ENCODE measurements at places on chromosomes 6 and 20.

DNA sequence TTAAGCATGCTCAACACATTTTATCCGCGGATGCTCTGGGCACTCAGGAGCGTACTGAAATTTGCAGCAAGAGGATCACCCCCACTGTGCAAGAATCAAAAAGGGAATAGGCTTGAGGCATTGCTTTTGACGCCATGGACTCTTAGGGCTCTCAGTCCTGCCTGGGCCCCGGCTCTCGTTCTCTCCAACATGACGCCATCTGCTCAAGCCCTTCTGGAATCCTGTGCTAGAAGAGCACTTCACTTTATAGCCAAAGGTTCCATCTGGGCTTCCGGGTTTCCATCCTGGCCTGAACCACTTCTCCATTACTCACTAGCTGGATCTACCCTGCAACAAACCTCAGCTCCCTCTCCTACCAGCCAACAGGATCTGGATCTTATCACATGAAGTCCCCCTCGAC is 105.3 kb downstream of the FOXF2 start:
- DNase-seq: no peak

- DNase-seq: no peak
Observed at GRCh38 chr20:62479156-62479555, 3.4 kb upstream of the GATA5 start.

- no peak for DNase-seq
Observed at GRCh38 chr6:53246924-53247323, 98.3 kb upstream of the GCM1 start.

- no peak for DNase-seq
Observed at GRCh38 chr6:14786008-14786407, 459.9 kb upstream of the JARID2 start.

DNA sequence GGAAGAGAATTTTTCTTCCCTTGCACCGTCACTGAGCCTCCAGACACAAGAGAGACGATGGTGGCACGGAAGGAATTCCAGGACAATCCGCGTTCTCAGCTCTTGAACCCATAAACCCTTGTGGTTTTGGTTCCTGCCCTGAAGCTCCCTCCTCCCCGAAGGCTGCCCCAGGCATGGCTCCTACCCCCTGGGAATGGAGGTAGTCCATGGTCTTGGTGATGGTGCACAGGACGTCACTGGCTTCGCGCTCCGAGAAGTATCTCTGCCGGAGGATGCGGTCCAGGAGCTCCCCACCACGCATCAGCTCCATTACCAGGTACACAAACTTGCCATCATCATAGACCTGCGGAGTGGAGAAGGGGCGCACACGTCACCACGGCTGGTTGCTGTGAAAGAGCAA is 47.5 kb upstream of the MPC1 start:
- DNase-seq: no peak

- no peak for DNase-seq
Observed at GRCh38 chr6:168498161-168498843, 57.3 kb downstream of the SMOC2 start.

DNA sequence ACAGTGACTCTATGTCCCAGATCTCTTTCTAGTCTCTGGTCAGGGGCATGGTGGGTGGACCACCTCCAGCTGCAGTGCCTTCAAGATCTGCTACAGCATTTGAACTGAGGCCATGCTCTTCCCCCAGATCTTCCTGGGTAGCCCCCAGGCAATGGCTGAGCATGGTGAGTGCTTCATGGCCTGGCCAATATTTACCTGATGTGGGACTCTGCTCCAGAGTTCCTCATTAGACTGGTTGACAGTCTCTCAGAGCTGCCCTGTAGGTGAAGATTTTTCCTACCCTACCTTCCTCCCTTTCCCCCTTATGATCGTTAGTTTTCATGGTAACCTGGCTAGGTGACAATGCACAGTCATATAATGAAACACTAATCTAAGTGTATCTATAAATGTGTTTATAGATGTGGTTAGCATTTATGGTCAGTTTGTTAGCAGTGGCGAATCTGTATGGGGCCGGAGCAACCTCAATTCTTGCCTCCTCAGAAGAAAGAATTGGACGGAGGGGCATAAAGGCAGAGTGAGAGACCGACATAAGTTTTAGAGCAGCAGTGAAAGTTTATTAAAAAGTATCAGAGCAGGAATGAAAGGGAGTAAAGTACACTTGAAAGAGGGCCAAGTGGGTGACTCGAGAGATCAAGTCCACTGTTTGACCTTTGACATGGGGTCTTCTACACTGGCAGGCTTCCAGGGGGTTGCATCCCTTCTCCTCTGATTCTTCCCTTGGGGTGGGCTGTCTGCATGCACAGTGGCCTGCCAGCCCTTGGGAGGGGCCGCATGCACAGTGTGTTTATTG is 256.3 kb downstream of the CD83 start:
- no peak for DNase-seq

DNA sequence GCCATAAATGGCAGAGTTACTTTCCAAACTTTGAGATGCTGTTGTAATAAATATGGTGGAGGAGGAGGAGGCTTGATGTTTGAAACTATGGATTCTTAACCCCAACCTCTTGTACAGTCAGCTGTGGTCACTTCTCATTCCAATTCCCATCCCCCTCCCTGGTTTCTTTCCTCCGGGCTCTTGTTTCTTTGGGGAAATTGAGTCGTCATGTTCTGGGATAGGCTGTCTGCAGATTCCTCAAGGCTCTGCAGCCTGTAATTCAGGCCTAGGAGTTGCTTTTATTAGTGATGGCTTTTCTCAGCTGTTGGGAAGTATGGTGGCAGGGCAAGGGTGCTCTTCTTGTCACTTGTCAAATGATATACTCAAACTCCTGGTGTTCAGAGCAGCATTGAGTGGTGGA is 2.6 kb downstream of the PTK7 start:
- no peak for DNase-seq

- DNase-seq: no peak
Observed at GRCh38 chr6:131524695-131525336, 48.2 kb upstream of the ARG1 start.

GRCh38 chr6:149965194-149966020 is 1.7 kb downstream of the ULBP1 start:
- no peak for DNase-seq

DNA sequence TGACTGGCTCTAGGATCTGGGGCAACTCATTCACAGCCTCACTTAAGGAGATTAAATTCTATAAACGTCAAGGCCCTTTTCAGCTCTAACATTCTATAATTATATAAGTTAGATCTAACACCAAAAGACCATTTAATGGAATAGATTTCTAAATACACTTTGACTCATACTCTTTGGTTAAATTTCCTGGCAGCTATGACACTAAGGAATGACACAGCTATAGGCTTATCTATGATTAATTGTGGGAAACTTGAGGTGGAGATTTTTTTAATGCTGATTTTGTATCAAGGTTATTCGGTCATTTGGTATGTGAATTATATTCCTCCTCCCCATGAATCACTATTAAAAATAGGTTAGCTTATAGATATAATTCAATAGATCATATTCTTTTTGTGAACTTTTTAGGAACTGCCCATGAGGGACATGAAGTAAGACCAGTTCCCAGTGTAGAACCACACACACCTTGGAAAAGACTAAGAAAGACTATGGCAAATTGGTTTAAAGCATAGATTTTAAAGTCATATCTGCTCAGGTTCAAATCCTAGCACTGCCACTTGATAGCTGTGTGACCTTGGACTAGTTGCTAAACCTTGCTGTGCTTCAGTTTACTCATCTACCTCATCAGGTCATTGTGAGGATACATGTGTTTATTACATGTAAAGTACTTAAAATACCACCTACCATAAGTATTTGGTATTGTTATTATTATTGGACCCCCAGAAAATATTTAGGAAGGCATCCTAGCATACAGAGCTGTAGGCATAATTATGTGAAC is 116.0 kb downstream of the CRYBG1 start:
- DNase-seq: no peak

DNA sequence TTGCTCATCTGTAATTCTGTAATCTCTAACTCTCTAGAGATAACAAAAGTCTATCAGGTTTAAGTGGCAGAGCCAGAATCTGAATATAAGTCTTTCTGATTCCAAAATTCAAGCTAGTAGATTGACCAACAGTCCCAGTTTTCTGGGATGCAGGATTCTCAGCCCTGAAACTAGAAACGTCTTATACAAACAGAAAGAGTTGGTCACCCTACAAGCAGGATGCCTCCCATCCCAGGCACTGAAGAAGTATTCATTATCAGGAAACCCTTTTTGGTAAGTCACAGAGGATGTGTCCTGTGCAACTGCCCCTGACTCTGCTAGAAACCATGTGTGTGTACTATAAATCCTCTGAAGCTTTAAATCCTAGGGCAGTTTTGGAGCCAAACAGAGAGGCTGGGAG is 135.0 kb downstream of the CARMIL1 start:
- DNase-seq: no peak

GRCh38 chr6:164826831-164827468 is 482.5 kb downstream of the C6orf118 start:
- DNase-seq: no peak

- no peak for DNase-seq
Observed at GRCh38 chr6:30885999-30886896, 1.9 kb downstream of the DDR1 start.

DNA sequence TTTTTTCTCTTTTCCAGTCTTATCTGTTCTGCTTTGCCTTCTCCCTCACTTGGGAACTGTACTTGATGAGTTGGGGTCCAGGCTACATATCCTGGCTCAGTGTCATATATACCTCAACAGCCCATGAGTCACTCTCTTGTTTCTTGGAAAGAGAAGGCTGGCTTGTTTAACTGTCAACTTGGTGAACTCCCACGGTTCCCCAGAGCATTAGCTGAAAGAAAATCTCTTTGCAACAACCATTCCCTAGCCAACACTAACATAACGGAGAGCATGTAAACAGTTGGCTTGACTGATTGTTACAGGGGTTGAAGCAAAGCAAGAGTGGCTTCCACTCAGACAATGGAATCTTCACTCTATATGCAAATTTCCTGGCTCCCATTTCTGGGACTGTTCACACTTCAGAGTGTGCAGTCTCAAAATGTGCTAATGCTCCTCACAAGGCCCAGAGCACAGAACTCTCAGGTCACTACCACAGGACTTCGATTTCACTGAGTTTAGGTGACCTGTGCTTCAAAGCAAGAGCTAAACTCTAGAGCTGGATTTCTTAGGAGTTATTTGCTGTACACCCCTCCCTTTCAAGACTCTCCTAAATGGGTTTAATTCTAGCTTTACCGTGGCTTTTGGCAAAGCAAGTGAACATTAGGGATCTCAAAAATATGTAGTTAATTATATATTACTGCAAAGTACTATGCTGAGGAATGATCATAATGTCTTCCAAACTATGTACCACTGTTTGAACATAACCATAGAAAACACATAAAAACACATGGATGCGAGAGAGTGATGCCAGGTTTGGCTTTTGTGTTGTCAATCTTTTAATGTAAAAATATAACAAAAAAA is 609.8 kb downstream of the RFPL4B start:
- no peak for DNase-seq

DNA sequence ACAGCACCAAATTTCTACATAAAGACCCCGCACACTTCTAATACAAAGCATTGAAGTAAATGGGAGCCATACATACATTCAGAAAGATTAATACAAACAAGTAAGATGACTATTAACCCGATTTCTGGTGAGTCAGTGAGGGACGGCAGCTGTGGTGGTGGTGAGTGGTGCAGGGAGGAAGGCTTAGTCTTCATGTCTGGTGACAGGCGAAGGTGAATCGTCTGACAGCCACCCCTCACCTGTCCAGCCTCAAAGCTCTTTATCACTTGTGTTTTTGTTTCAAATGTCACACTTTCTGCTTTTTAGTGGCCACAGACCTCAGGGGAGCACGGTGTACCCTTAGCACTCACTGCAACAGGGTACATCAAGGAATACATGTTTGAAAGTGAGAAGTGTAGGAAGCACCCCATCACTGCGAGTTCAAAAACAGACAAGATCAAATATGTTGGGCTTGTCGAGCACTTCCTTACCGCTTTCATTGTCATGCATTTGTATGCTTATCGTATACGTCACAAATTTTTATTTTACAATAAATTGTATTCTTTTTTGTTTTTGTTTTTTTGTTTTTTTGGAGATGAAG is 63.5 kb downstream of the IRF4 start:
- DNase-seq: no peak

DNA sequence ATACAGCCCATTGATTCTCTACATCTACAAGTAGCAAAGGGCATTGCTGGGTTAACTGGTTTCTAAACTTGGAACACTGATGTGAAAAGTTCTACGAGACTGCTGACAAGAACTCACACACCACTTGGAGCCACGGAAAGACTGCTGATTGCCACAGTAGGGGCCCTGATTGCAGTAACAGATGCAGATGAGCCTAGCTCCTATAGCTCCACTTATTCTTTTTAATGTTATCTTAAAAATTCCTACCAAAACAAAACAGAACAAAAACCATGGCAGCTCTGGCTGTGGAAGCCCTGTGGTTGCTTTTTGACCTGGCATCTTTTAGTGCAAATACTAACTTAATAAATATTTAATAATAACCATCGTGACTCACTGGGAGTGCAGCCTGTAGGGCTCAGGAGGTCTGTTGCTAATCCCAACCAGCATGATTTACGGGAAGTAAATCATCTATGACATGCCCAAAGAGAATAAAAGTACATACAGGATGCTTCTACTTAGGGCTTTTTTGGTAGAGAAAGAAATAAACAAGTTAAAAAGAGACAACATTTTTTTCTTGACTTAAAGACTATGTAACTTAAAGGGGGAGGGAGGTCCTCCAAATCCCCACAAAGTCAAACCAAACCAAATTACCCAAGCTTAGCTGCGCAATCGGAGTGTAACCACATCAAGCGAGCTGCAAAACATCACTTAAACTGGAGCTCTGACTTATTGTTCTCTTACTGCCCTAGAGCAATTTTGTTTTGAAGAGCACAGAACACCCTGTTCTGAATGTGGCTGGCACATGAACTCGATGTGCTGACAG is 87.2 kb downstream of the FKBP5 start:
- peak; percentile 45 for DNase-seq

DNA sequence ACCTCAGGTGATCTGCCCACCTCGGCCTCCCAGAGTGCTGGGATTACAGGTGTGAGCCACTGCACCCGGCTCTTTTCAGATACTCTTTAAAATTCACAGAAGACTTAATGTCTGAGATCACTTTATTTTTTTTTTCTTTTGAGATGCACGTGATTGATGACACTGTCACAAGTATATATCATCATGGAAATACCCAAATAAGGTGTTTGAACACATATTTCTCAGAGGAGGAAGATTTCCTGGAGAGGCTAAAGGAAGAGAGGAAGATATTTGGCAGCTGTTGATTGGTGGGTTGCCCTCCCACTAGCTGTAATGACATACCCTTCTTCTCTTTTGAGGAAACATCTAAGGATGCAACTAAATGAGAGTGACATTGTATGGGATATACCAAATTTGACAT is 225.9 kb upstream of the CITED2 start:
- DNase-seq: no peak

- no peak for DNase-seq
Observed at GRCh38 chr6:166777096-166777630, 150.1 kb upstream of the RPS6KA2 start.

Measured in stimulated activated CD8-positive, alpha-beta memory T cell treated with anti-CD3 and anti-CD28 coated beads, Interleukin-15, amount 100 ng/mL, for 4 hours (primary cell).